ENCODE measurements at places on chromosomes 4 and X. TPM values are rescaled to one million over a fixed set of nuclear protein-coding genes. Genes with fewer than 3 reads are reported as not detected.

HSFX1 gene
- total RNA-seq: 0.14 TPM

DGKK gene
- not detected for total RNA-seq

AVPR2 gene
- not detected for total RNA-seq

TRIM75 gene
- total RNA-seq: not detected

SPATA18 gene
- 3.1 TPM for total RNA-seq

LEF1 gene
- not detected for total RNA-seq

NAAA gene
- 27.1 TPM for total RNA-seq

MMRN1 gene
- total RNA-seq: not detected

BTK gene
- total RNA-seq: 0.08 TPM

AMOT gene
- total RNA-seq: not detected

RPA4 gene
- 0.20 TPM for total RNA-seq

GAGE1 gene
- total RNA-seq: not detected

MAGEA4 gene
- total RNA-seq: not detected

ARHGAP6 gene
- total RNA-seq: not detected

MTTP gene
- not detected for total RNA-seq

TEX13D gene
- not detected for total RNA-seq

PLAC8 gene
- total RNA-seq: 0.66 TPM

FTHL17 gene
- total RNA-seq: not detected

SULT1B1 gene
- total RNA-seq: not detected

TRPC5OS gene
- total RNA-seq: not detected

C4orf51 gene
- not detected for total RNA-seq

SPANXA1 gene
- not detected for total RNA-seq

FAM53A gene
- total RNA-seq: 0.69 TPM

LNX1 gene
- total RNA-seq: not detected

GPRASP2 gene
- 6.7 TPM for total RNA-seq

DUSP9 gene
- total RNA-seq: 1.4 TPM

TSPAN5 gene
- 12.7 TPM for total RNA-seq
